ENCODE measurements at places on chromosomes 6 and 20. TPM values are rescaled to one million over a fixed set of nuclear protein-coding genes. Genes with fewer than 3 reads are reported as not detected.

The CST2 gene
- total RNA-seq: not detected

The DAAM2 gene
- 17.6 TPM for total RNA-seq

The IL17F gene
- not detected for total RNA-seq

The NTSR1 gene
- not detected for total RNA-seq

The CST4 gene
- total RNA-seq: not detected

The SNAP25 gene
- total RNA-seq: 9.2 TPM

The CALHM6 gene
- total RNA-seq: 4.6 TPM

The NUS1 gene
- 35.7 TPM for total RNA-seq

The LY6G5C gene
- 11.0 TPM for total RNA-seq

The DNAH8 gene
- total RNA-seq: 0.39 TPM

GRCh38 chr20:12936020-12936419, 72.8 kb upstream of the SPTLC3 start:
- H3K27me3 ChIP-seq: no peaks in the 10 kb centered on the region
- H3K4me1 ChIP-seq: no peaks in the 10 kb centered on the region
- no peak overlapping the region for H3K4me3 ChIP-seq
- no peak overlapping the region for H3K27ac ChIP-seq
- no peak for DNase-seq

DNA sequence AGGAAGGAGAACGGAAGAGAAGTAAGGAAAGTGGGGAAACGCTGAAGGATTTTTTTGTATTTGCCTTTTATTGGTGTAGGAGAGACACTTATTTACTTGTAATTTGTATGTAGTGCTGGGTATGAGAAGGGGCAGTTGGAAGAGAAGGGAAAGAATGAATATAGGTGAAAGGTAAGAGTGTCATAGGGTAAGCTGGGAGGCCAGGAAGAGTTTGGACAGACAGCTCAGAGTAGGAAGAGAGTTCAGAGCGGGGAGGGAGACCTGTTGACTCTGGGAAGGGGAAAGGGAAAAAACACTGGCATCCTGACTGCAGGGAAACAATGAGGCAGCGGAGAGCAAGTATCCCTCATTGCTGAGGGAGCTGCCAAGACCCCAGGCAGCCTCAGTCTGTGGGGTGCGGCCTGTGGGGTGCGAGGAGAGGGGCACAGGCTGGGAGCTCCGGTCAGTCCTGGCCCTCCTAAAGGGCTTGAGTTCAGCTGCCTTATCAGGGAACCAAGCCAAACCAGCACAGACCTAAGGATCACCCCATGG, 3.1 kb downstream of the TRAF3IP2 start:
- H3K36me3 ChIP-seq: no peaks in the 10 kb centered on the region
- H3K27ac ChIP-seq: peak overlapping the region; percentile 21
- H3K4me1 ChIP-seq: peaks cover 44% of the 10 kb centered on the region

DNA sequence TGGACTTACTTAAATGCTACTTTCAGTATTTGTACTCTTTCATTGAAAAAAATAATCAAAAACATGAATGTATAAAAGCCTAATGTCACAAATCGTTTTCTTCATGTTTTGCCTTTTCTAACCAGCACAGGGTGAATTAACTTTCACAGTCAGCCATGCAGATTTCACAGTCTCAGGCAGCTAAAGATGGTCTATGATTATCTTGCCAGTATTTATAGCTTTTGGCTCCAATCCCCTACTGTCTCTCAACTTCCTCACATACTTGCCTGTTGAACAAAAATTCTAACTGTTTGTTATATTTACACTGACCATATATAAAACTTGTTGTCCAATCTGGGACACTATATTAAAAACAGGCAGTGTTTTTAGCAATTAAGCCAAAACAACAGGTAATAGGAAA, 358.2 kb downstream of the ARHGAP18 start:
- DNase-seq: no peak
- H3K36me3 ChIP-seq: no peaks in the 10 kb centered on the region
- H3K4me1 ChIP-seq: no peaks in the 10 kb centered on the region
- no peaks in the 10 kb centered on the region for H3K27me3 ChIP-seq
- H3K4me3 ChIP-seq: no peak overlapping the region

DNA sequence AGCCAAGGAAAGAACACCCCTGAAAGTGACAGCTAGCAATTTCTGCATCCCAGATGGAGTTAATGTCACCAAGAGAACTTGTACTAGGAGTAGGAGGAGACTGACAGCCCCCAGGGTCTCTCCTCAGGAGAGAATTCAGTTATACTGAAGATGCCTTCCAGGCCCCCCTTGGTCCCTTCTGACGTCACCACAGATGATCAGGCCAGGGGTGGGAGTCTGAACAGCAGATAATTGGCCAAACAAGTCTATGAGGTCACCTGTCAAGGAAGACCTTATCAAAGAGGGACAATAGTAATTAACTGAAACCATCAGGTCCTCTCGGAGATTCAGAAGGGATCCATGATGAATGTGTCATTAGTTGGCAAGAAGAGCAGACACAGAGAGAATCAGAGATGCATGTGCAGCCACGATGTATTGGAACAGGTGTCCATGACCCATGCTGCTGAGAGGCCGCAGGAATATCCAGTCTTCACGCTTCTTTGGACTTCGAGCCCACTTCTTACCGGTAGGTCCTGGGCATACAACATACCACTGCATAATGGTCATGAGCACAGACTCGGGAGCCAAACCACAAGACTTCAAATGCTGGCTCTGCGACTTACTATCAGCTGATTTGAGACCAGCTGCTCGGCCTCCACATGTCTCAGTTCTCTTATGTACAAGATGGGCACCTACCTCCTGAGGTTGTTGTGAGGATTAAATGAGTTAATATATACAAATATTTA, 10.2 kb downstream of the TRIM10 start:
- H3K36me3 ChIP-seq: no peaks in the 10 kb centered on the region
- peaks cover 61% of the 10 kb centered on the region for H3K27me3 ChIP-seq
- H3K27ac ChIP-seq: no peak overlapping the region
- no peak overlapping the region for H3K4me3 ChIP-seq
- no peaks in the 10 kb centered on the region for H3K4me1 ChIP-seq
- no peak for DNase-seq

GRCh38 chr6:135358985-135359384, 138.6 kb downstream of the AHI1 start:
- H3K27me3 ChIP-seq: no peaks in the 10 kb centered on the region
- no peaks in the 10 kb centered on the region for H3K4me1 ChIP-seq
- no peak overlapping the region for H3K27ac ChIP-seq
- no peak overlapping the region for H3K4me3 ChIP-seq
- H3K36me3 ChIP-seq: peaks cover 12% of the 10 kb centered on the region
- no peak for DNase-seq

DNA sequence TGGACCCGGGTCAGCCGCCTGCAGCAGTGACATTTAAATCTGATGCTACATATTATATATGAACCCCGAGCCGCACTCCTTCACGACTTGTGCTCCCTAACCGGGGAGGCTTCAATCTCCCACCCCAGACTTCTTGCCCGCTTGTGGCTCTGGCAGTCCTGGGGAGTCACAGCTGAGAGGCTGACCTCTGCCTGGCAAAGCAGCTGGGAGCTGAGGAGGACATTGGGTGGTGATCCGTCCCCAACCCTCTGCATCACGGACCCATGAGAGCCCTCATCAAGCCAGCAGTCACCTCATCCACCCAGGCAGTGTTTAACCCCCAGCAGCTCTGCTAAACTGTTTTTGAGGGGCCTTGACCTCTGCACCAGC, 33.7 kb upstream of the CDH22 start:
- H3K4me1 ChIP-seq: peaks cover 32% of the 10 kb centered on the region
- H3K4me3 ChIP-seq: peak overlapping the region; percentile 58
- DNase-seq: no peak

DNA sequence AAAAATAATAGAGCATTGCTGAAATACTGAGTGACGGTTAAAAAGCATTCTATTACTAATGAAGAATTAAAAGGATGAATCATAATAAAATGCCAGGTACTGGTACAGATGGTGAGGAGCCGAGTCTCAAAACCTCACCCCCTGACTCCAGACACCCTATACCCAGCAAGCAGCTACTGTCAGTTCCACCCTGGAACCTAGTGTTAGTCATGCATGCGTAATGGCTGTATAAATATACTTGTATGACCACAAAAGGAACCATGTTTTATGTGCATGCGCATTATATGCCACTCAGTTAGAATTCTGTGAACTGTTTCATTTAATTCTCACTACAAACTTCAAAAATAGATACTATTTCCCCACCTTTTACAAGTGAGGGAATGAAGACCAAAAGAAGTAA, 568.7 kb upstream of the RNF217 start:
- no peak for DNase-seq
- H3K36me3 ChIP-seq: no peaks in the 10 kb centered on the region
- no peaks in the 10 kb centered on the region for H3K27me3 ChIP-seq
- no peak overlapping the region for H3K4me3 ChIP-seq

DNA sequence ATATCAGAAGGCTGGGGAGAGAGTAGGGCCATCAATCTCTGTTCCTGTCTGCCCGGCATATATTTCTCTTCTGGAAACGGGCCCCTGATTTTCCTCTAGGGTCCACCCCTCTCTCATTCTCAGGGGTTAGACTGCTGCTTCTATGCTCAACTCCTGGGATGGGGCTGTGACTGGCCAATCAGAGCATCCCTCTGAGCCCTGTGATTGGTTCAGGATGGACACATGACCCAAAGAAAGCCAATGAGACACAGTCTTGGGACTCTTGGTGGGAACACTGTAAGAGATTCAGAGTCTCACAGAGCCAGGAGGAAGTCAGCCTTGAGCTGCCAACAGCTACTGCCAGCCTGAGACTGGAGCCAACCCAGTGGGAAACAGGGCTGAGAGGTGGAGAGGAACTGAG, 31.0 kb upstream of the KCNB1 start:
- no peak overlapping the region for H3K27ac ChIP-seq
- H3K27me3 ChIP-seq: no peaks in the 10 kb centered on the region
- DNase-seq: no peak
- H3K4me1 ChIP-seq: peaks cover 11% of the 10 kb centered on the region

- no peaks in the 10 kb centered on the region for H3K36me3 ChIP-seq
- H3K27me3 ChIP-seq: no peaks in the 10 kb centered on the region
- H3K4me1 ChIP-seq: peaks cover 11% of the 10 kb centered on the region
- no peak for DNase-seq
These were observed 17.0 kb upstream of the TOP1 start for GRCh38 chr20:41011551-41012067.

DNA sequence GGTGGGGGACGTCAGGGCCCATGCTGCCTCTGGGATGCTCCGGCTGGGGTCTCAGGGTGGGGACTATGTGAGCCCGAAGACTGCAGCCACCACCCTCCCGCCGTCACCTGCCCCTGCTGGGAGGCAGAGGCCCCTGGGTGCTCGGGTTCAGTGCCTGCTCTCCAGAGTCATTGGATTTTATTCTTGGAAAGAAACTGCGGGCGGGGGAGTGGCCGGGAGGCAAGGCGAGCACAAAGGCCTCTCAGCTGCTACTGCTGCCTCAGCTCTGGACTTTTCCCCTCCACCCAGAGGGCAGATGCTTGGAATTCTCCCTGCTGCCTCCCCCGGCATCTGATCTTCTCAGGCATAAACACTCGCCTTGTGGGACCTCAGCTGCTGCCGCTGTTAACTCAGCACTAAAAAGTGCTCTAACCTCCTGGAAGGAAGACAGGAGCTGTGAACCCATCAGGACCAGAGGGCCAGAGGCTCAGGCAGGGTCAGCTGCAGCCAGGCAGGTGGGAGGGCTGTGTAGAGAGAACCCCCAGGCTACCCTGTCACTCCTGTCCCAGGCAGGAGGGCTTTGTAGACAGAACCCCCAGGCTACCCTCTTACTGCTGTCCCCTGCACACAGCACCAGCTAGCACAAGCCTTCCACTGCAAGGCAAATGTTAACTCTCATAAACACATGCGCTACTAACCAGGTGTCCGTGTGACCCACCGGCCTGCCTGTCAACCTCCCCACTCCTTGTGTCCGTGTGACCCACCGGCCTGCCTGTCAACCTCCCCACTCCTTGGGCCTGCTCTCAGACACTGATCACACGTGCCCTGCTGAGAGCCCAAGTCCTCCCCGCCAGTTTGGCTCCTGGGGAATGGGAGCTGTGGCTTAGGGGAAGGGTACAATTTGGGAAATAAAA, 9.4 kb upstream of the FRMD1 start:
- peak; percentile 36 for DNase-seq
- H3K36me3 ChIP-seq: no peaks in the 10 kb centered on the region
- no peak overlapping the region for H3K4me3 ChIP-seq
- no peaks in the 10 kb centered on the region for H3K27me3 ChIP-seq
- peak overlapping the region; percentile 96 for H3K27ac ChIP-seq
- H3K4me1 ChIP-seq: peaks cover 15% of the 10 kb centered on the region

DNA sequence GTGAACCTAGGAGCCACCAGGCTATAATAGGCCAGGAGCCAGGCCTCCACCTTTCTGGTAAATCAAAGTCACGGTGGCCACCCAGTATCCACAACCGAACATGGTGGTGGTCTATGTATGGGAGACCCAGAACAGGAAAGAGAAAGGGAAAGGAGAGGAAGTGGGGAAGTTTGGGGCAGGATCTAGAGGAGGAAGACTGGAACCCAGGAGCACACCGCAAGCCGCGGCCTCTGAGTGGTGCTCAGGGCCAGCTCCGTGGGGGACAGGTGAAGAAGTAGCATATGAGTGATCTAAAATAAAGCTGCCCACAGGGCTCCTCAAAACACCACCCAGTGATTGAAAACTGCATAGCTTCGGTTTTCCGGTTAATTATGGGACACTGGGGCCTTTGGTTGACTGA, 214.8 kb downstream of the ZDHHC14 start:
- H3K4me1 ChIP-seq: no peaks in the 10 kb centered on the region
- no peaks in the 10 kb centered on the region for H3K27me3 ChIP-seq
- H3K27ac ChIP-seq: no peak overlapping the region

GRCh38 chr6:125749865-125750691, 646 bp downstream of the HEY2 start:
- peaks cover 91% of the 10 kb centered on the region for H3K27me3 ChIP-seq
- no peak overlapping the region for H3K27ac ChIP-seq
- H3K36me3 ChIP-seq: no peaks in the 10 kb centered on the region
- H3K4me1 ChIP-seq: peaks cover 63% of the 10 kb centered on the region

Measured in neural crest cell (in vitro differentiated cells).